NCI-H446 (cell line): ENCODE measurements at places on chromosomes 1 and 21.
A peak's percentile ranks its signal among the peaks of the same experiment; 100 is the strongest.

- DNase-seq, result no peak
Measured at GRCh38 chr1:30895382-30895943, 13.1 kb downstream of the SDC3 start.

- DNase-seq, result no peak
Measured at GRCh38 chr1:228180271-228180958, 14.8 kb downstream of the IBA57 start.

DNA sequence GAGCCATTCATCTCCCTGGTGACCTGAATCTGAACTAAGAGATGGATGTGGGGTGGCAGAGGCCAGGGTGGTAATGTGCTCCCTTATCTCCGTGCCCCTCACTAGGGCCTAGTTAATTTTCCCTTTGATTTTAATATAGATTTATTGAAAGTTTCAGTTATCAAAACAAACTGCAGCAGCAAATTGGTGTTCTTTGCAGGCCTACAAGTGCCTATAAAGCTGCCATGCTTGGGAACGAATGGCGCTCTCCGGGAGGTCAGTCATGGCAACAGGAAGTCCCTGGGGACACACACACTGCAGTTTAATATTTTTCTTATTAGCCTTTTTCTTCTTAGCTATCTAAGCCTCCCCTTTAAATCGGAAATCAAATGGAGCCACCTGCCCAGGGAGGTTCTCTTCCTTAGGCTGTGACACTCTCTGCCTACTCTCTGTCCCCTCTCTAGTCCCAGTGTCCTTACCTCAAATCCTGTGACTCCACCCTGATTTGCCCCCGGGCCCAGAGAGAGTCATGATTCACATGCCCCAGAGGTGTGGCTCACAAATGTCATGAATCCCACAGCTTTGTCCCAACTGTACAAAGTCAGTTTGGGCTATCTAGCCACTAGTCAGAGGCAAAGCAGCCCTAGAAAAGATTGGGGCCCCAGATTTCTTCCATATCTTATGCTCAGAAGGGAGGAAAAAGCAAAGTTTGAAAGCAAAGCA lies 4.3 kb upstream of the ERI3 start:
- DNase-seq, result no peak

DNA sequence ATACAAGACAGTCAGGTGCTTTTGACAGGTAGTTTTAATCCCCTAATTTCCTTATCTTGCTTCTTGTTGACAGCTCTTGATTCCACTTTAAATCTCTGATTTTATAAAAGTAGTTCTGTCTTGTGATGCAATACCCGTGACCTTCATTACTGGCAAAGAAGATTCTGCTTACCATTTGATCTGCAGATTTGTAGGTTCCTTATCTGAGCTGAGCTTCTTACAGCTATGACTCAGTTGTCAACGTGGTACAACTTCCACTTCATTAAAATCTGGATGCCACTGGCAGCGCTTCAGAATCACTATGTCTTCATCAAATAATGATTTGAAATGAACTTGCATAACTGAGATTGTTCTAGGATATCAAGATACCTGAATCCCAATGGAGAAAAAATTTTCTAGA lies 543.6 kb upstream of the B3GALT2 start:
- no peak for DNase-seq

DNA sequence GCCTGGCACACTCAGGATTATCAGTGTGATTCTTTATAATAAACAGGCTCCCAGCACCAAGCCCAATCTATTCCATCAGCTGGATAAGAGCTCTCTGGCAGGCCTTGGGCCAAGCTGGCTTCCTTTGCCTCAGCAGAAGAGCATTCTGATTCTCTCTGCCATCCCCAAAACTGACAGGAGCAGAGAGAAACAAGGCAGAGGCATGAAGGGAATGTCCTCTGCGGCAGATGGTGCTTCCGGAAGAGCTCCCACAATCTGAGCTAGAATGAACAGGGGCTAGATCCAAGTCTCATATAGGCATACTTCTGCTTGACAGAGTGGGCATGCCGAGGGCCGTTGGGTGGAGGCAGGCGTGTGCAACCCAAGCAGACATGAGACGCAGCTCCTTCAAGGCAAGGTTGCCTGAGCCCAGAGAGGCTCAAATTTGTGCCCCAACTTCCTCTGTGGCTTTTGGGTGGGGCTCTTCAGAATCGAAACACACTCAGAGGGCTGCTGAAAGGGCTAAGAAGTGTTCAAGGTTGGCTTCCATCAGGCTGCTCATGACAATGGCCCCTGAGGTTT lies 4.0 kb downstream of the CAPN2 start:
- DNase-seq, result peak; percentile 60

DNA sequence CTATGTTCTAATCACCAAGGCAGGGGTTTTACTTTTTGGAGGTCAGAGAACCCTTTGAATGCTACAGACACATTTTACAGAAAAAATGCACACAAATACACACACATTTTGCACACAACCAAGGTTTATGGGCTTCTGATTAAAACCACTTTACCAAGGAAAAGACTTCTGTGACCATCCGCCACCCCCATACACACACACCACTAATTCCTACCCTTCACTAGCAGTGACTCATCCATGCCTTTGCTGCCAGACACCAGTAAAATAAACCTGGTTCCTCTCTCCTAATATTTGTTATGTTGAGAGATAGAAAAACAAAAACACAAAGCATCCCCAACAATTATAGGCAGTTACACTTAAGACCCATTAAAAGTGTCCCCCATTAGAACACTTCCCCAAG lies 12.9 kb downstream of the PIGM start:
- DNase-seq, result no peak

DNA sequence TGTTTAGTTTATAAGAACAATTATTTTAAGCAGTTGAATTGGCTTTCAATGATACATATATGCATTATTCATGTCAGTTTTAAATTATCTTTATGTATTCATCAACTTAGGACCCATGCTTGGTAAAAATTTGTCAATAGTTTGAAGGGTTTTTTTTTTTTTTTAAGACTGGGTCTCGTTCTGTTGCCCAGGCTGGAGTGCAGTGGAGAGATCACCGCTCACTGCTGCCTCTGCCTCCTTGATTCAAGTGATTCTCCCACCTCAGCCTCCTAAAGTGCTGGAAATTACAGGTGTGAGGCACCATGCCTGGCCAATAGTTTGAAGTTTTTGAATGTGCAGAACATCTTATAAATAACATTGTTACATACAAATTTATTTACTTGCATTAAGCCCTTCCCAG lies 1671.0 kb upstream of the B3GALT2 start:
- DNase-seq, result no peak

DNA sequence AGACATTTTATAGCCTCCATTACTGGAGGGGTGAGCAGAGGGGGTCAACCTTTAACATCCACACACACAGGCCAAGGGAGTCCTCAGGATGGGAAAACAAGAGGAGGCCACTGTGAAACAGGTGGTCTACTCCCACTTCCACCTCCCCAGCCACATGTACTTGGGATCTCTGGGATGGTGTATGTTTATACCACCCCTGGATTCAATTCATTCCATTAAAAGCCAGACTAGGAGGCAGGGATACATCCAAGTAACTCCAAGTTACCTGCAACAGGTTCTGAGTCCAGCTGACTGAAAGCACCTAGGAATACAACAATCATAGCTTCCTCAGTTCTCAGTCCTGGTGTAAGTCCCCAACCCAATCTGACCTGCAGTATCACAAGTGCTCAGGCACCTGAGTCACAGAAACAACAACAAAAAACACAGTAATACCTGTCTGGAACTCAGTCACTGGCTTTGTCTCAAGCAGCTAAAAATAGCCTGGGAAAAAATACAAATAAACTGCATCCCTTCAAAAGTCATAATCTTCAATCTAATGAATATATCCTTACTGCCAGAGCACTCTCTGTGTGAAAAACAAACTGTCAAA lies 9.8 kb downstream of the ERI3 start:
- no peak for DNase-seq

DNA sequence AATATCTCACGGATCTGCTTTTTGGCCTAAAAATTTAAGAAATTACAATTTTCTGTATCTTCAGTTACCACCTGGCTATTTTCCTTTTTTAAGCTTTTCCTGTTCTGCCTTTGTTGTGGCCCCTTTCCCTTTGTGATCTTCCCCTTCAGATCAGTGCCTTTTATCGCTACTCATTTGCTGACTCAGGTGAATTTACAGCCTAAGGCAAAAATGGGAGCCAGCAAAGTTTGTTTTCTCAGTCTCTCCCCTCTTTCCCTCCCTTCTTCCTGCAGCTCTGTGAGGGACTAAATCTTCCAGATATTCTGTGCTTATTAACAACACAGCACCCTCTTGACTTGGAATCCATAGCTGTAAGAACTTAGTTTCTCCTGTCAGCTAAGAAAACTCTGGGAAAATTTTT lies 5.3 kb upstream of the PRRC2C start:
- no peak for DNase-seq

- no peak for DNase-seq
Measured at GRCh38 chr1:208216062-208216461, 28.1 kb downstream of the PLXNA2 start.

GRCh38 chr21:26194811-26195251 lies 24.3 kb upstream of the APP start:
- DNase-seq, result no peak

GRCh38 chr1:47987601-47988000 lies 9.6 kb downstream of the TRABD2B start:
- DNase-seq, result no peak

DNA sequence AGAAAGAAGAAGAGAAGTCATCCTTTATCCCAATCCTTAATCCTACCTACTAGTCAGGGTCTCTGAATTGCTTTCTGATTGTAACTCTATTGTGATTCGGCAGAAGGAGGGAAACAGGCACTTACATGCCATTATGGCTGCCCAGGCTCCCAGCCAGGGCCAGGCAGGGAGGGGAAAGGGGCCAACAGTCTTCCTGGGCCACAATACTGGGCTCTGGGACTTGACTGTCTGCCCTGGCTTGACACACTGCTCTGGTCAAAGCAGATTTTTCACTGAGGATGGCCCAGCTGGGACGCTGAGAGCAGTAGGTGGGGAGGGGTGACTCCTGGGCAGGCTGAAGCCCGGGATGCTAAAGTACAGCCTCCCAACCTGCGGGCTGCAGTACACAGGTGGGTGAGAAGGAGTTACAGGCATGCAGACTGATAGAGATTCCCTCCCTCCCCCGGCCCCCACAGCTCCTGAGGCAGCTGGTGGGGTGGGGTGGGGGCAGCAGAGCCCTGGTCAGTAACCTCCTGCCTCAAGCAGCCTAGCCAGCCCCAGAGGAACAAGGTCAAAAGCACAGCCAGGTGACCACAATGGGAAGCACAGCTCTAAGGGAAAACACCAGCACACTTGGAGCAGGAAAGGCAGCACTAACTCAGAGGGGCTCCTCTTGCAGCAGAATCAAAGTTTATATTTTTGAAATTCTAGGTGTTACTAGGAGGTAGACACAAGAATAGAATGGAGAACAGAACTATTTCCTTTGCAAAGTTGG lies 25.3 kb downstream of the KCND3 start:
- peak; percentile 43 for DNase-seq

DNA sequence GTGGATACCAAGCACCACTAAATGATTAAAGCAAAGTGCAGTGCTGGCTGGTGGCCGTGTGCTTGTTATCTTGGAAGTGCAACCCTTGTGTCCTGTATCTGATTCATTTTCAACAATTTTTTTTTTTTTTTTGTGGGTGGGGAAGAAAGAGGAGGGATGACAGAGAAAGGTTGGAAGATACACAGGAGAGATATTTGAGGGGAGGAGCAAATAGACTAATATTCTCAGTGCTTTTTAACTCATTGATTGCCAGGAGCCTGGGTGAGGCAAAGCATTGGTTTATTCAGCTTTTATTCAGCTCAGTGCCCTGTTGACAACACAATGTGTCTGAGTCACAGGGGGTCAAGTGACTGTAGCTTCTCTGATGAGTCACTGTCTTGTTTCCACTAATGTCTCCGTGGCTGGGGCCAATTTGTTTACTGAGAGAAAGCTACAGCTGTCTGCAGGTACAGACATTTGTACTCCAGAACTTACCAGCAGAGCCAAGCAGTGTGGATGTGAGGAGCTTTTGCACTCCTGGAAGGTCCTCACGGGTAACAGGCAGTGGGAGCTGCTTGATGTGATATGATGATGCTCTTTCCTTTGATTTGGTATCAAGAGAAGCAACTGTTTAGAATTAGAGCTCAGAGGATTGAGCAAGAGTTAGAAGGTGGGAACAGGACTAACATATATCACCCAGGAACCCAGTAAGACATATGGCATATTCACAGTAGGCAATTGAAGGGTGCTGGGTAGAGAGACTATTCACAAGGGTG lies 23.6 kb upstream of the DNM3 start:
- DNase-seq, result peak; percentile 23

DNA sequence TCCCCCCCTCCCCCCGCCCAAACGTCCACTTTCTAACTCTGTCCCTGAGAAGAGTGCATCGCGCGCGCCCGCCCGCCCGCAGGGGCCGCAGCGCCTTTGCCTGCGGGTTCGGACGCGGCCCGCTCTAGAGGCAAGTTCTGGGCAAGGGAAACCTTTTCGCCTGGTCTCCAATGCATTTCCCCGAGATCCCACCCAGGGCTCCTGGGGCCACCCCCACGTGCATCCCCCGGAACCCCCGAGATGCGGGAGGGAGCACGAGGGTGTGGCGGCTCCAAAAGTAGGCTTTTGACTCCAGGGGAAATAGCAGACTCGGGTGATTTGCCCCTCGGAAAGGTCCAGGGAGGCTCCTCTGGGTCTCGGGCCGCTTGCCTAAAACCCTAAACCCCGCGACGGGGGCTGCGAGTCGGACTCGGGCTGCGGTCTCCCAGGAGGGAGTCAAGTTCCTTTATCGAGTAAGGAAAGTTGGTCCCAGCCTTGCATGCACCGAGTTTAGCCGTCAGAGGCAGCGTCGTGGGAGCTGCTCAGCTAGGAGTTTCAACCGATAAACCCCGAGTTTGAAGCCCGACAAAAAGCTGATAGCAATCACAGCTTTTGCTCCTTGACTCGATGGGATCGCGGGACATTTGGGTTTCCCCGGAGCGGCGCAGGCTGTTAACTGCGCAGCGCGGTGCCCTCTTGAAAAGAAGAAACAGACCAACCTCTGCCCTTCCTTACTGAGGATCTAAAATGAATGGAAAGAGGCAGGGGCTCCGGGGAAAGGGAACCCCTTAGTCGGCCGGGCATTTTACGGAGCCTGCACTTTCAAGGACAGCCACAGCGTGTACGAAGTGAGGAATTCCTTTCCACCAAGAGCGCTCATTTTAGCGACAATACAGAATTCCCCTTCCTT lies 158.1 kb downstream of the RUNX1 start:
- DNase-seq, result no peak
